Fibroblast of villous mesenchyme (primary cell): ENCODE measurements at places on chromosomes 6 and 20.

DNA sequence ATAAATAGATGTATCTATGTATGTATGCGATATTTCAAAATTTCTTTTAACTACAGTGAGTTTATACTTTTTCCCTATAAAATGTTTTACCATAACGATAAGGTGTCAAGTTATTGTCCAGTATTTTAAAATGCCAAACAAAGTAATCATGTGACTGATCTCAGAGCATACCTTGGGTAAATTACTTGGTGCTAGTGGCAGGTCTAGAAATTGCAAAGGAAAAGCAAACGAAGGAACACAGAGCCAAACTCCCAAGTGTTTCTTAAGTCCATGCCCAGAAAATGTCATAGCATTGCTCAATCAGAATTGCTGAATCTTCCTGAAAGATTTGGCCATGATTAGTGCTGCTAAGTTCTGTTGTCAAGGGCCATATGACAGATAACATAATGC, 77.5 kb downstream of the CAP2 start:
- peak; percentile 88 for DNase-seq

DNA sequence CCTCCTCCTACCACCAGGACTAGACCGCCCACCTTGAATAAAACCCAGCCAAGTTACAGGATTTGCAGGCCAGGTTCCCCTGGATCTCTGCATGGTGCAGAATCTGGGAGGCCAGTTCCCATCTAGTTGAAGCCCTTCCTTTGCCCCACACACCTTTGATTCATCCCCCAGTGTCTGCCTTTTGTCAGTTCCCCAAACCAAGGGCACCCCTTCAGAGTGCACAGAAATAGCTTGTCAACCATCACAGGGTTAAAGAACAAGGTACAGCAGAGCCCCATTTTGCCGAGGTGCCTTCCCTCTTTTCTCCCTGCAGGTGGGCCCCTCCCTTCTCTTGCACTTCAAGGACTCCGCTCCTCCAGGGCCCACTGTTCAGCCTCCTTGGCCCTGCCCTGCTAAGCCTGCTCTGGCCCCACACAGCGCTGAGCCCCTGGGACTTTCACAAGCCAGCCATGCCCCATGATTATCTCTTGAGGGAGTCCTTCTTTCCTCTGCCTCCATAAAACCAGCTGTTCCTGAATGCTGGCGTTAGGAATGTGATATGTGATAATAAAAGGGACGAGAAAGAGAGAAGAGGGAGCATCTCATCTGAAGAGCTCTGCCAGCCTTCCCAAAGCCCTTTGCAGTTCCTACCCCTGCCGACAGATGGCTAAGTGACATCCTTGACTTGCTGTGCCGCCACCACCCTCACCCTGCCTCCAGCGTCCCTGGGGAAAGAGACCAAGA, 280.3 kb downstream of the CDC5L start:
- no peak for DNase-seq

- no peak for DNase-seq
These were observed 197.2 kb upstream of the GGTLC1 start for GRCh38 chr20:24185791-24186190.

- DNase-seq: no peak
These were observed 160.4 kb downstream of the CD83 start for GRCh38 chr6:14278006-14278405.

GRCh38 chr6:46221222-46221793, 50.5 kb upstream of the ENPP5 start:
- DNase-seq: peak; percentile 53

- DNase-seq: peak; percentile 74
These were observed 563.1 kb upstream of the JARID2 start for GRCh38 chr6:14682812-14683211.

DNA sequence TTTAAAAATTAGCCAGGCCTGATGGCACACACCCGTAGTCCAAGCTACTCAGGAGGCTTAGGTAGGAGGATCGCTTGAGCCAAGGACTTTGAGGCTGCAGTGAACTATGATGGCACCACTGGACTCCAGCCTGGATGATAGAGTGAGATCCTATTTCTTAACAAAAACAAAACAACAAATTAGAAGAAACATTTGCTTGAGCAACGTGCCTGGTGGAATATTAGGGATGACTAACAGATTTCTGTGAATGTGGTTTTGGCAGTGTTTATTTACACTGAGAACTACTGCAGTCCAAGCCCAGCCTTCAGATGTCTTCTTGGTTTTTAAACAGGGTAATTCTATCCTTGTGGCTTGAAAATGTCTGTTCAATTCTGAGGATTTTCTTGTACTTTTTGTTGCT, 9.2 kb downstream of the PPP1R3G start:
- peak; percentile 92 for DNase-seq

GRCh38 chr6:139308936-139309603, 17.3 kb upstream of the TXLNB start:
- DNase-seq: peak; percentile 62

DNA sequence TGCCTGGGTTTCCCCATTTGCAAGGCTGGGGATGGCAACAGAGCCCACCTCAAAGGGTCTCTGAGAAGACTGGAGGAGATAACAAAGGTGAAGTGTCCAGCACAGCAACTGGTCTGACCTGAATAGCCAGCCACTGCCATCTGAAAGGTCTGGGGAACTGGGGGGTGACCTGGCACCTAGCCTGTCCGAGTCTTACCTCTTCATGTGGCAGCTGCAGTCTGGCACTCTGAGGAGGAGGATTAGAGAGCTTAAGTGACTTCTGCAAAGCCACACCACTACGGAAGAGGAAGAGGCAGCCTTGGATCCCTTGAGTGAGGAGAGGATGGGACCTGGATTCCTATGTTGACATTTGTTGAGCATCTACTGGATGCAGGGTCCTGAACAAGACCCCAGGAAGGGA, 22.2 kb downstream of the C20orf203 start:
- DNase-seq: no peak

DNA sequence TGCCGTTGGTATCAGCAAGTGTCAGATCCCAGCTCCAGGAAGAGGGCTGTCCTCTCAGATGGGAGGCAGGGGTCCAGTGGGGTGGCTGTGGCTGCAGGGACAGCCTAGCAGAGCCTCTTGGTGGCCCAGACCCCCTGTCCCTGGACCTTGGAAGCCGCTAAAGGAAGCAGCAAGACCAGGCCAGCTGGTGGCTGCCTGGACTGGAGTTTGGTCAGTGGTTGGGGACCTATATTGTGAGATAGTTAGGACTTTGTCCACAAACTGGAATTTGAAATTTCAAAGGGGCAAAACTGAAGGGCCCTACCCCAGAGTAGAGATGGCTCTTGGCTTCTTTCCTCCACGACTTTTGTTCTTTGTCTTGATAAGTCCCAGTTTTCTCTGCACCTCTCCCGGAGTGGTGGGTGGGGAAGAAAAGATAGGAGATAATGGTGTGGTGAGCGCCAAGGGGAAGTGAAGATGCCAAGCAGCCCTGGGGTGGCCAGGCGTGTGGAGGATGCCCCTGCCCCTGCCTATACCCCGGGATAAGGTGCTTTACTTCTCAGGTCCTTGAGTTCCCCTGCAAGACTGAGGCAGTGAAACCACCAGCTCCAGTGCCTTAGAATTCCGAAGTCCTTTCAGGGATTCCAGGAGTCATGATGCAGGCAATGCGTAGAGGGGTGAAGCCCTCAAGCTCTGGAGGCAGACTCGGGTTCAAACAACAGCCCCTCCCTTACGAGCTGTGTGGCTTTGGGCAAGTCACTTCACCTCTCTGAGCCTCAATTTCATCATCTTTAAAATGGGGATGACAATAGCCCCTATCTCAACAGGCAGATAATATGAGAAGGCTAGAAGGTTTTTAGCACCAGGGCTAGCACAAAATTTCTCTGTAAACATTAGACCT, 40.2 kb downstream of the HNF4A start:
- no peak for DNase-seq

DNA sequence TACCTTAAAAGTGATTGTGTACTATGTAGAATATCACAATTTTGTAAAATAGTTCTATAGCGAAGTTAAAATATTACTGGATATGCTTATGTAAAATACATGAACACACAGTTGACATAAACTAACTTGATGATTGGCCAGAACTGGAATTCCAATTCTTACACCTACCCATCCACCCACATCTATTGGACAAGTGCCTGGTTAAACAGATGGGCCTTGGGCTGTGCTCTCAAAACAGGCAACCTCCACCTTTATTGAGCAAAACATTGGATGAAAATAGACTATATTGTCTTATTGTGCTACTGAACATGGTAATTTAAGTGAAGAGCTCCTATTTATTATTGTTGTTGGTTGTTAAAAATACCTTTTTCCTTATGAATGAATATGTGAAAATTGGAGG, 154.0 kb upstream of the FLRT3 start:
- no peak for DNase-seq

GRCh38 chr6:11930240-11930639, 81.9 kb upstream of the HIVEP1 start:
- DNase-seq: no peak

GRCh38 chr6:24574809-24575208, 71.2 kb downstream of the KIAA0319 start:
- no peak for DNase-seq

DNA sequence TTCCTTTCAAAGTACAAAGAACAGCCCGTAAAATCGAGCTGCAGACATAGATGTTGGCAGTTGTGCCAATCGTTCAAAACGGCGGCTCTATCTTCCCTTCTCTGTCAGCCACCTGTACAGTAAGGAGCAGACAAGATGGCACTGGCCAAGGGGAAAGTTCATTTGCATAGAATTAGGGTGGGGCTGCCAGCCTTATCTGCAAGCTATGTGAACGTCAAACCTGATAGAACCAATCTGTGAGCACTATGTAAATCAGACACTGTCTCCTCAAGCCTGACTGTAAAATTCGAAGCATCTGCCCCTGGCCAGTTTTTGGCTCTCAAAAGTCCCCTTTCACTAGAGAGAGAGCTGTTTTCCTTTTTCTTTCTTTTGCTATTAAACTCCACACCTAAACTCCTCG, 374.5 kb downstream of the EPM2A start:
- DNase-seq: no peak

GRCh38 chr20:60210779-60211617, 252.8 kb downstream of the CDH26 start:
- peak; percentile 58 for DNase-seq

DNA sequence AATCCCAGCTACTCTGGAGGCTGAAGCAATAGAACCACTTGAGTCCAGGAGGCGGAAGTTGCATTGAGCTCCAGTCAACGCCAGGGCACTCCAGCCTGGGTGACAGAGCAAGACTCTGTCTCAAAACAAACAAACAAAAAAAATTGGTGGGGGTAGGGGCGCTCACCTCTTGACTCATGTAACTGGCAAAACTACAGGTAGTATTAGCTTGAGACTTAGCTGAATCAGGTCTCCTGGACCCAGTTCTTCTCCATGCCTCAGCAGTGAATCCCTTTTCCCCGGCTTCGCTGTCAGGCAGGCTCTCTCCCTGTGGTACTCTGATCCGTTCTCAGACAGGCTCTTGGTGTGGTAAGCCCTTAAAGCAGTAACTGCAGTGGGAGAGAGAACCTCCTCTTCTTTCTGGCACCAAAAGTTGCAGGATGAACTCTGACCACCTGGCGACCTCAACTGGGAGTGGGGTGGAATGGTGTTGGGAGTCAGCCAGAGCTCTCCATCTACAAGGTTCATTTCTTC, 12.9 kb downstream of the SLC9A8 start:
- no peak for DNase-seq

DNA sequence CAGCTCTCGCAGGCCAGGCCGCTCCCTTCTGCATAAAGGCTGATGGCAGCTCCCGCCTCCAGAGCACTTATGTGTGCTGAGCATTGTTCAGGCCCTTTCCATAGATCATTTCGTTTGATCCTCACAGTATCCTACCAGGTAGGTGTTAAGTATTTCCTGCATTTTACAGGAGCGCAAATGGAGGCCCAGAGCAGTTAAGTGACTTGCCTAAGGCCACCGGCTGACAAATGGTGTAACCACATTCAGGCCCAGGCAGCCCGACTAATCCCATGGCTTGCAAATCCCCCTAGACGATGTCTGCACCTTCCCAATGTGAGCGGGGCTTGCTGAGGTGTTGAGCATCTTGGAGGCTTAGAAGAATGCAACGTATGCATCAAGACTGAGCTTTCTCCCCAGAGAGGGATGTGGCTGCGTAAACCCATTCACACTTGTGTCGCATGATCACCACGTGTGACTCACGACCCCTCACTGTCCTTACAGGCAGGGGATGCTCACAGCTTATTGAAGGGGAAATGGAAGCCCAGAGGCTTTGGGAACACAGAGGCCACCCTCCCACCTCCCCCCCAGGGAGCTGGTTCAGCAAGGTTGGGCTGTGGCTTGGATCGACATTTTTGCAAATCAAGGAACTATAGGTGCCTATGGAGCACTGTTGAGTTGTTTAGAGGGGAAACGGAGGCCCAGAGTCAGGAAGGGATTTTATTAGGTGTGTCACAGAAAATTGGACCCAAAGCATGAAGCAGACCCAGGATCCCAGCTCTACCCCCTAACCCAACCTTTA, 7.0 kb downstream of the BPIFB2 start:
- DNase-seq: no peak

- DNase-seq: no peak
These were observed 66.3 kb upstream of the KCNK16 start for GRCh38 chr6:39388606-39389483.

GRCh38 chr20:46913329-46914044, 18.8 kb downstream of the EYA2 start:
- DNase-seq: no peak

- no peak for DNase-seq
These were observed 135.0 kb downstream of the SLC16A10 start for GRCh38 chr6:111222341-111222740.

DNA sequence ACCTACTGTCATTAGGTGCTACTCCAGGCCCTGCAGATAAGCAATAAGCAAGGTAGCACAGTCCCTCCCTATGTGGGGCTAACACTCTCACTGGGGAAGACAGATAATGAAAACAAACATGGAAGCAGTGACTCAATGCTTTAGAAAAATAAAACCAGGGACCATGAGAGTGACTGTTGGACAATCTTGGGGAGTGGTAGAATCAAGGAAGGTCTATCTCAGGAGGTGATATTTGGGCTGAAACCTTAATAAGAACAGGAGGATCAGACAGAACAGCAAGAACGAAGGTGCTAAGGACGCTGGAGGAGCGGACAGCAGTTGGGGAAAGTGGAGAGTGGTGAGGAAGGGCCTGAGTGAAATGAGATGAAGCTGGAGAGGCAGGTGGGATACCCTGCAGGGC, 58.2 kb downstream of the BANF2 start:
- DNase-seq: no peak

GRCh38 chr6:34587851-34588250, 31.7 kb upstream of the SPDEF start:
- DNase-seq: no peak

DNA sequence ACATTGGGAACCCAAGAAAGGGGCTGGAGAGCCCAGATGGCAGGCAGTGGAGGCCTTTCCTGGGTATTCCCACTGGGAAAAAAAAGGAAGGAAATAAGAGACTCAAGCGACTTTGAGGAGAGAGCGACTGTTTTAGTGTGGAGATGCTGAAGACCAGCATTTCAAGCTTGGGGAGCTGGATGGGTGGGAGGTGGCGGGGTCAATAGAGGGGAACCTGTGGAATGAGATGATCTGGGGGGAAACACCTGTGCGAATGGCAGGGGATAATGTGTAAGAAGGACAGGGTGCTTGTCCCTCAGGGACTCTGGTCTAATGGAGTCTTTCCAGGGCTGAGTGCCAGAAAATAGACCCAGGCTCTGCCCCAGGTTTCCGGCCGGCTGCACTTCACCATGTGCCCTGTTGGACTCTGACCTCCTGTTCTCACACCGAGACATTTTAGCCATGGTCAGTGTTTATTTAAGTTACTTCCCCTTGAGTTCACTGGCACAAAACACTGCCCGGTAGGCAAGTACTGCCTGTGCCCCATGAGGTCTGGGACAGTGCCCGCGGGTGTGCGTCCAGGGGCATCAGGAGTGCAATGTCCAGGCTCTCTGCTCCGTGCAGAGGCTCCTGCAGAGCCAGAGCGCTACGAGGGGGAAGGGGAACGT, 50.4 kb upstream of the NKX2-2 start:
- no peak for DNase-seq

- DNase-seq: no peak
These were observed 124.2 kb downstream of the SLC16A10 start for GRCh38 chr6:111211411-111212030.
